ENCODE measurements at places on chromosomes 11 and 22.
A peak's percentile ranks its signal among the peaks of the same experiment; 100 is the strongest.

DNA sequence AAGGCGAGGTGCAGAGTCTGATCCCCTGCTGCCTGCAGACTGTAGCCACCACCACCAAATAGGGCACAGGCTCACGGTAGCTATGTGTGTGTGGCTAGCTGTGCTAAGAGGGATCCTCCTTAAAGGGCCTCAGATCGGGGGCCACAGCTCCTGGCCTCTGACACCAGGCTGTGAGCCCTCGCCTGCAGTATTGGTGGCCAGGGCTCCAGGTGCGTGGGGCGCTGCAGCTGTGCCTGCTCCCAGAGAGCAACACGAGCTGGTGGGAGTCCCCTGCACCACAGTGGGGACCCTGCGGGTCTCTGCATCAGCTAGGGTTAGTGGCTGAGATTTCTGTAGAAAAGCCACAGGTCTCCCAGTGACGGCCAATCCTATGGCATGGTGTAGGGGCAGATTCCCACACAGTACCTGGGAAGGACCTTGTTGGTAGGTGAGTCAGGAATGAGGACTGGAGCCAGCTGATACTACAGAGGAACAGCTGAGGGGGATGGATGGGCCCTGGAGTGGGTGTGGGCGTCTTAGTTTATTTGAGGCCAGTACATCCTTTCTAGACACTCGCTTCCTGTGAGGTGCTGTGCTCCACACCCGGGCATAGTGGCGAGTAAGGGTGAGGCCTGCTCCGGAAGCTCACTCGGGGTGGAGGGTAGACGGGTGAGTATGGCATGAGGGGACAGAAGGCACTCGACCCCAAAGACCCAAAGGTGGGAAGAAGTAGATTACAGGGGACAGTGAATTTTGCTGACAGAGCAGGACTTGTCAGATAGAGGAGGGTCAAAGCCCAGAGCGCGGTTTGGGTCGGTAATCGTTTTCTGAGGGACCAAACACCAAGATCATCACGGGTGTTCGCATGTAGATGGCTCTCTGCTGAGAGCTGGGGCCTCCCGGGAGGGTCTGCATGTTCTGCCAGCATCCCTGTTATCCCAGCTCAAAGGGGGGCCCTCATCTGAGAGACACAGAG, 212.5 kb downstream of the TBC1D22A start:
- H3K27ac ChIP-seq, result no peak overlapping the region
- DNase-seq, result no peak
- H3K36me3 ChIP-seq, result peaks cover 33% of the 10 kb centered on the region
- H3K4me1 ChIP-seq, result peaks cover 9% of the 10 kb centered on the region

DNA sequence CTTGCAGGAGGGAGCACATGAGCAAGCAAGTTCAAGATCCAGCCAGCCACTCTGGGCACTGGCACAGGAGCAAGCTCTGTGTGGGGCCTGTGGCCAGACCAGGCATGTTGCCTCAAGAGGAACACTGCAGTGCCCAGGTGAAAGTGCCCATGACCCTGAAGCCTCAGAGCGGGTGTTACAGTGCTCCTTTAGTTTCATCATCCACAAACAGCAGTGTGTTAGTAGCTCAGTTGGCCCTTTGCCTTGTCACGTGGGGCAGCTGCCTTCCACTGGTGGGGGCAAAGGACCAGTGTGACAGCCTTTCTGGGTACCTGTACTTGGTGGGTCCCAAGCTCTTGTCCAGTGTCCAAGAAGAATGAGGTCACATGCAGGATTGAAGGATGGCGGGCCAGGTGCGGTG, 3.0 kb upstream of the EI24 start:
- no peak overlapping the region for H3K27ac ChIP-seq
- peaks cover 16% of the 10 kb centered on the region for H3K4me1 ChIP-seq
- H3K4me3 ChIP-seq, result no peak overlapping the region
- no peaks in the 10 kb centered on the region for H3K36me3 ChIP-seq
- DNase-seq, result no peak
- no peaks in the 10 kb centered on the region for H3K27me3 ChIP-seq

- no peak overlapping the region for H3K4me3 ChIP-seq
- no peaks in the 10 kb centered on the region for H3K4me1 ChIP-seq
- no peak overlapping the region for H3K27ac ChIP-seq
- peaks cover 10% of the 10 kb centered on the region for H3K27me3 ChIP-seq
- no peaks in the 10 kb centered on the region for H3K36me3 ChIP-seq
Observed at GRCh38 chr11:126956635-126957034, 43.9 kb downstream of the KIRREL3 start.

DNA sequence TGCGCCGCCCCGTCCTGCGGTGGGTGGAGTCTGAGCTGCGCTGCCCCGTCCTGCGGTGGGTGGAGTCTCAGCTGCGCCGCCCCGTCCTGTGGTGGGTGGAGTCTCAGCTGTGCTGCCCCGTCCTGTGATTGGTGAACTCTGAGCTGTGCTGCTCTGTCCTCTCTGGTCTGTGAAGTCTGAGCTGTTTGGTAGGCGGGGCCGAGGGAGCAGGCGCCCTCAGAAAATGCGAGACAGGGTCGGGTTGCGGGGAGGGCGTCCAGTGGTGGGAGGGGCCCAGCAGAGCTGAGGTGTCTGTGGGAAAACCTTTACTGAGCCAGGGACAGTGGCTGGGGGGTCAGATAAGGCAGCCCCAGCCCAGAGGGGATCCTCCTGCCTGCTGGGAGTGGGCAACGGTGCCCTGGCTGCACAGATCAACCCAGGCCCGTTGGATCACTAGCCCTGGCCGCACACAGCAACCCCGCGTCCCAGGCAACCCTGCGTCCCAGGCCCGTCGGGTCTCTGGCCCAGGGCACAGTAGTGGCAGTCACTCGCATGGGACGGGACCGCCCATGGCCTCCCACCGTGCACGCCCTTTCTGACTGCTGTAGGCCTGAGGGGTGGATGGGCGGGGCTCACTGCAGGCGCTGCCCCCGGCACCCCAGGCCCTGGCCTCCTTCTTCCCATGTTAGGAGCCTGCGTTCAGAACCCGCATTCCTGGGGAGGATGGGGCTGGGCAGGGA, 22.8 kb downstream of the BRSK2 start:
- no peaks in the 10 kb centered on the region for H3K27me3 ChIP-seq
- H3K36me3 ChIP-seq, result no peaks in the 10 kb centered on the region
- H3K4me1 ChIP-seq, result no peaks in the 10 kb centered on the region
- no peak overlapping the region for H3K27ac ChIP-seq
- no peak for DNase-seq
- H3K4me3 ChIP-seq, result no peak overlapping the region

DNA sequence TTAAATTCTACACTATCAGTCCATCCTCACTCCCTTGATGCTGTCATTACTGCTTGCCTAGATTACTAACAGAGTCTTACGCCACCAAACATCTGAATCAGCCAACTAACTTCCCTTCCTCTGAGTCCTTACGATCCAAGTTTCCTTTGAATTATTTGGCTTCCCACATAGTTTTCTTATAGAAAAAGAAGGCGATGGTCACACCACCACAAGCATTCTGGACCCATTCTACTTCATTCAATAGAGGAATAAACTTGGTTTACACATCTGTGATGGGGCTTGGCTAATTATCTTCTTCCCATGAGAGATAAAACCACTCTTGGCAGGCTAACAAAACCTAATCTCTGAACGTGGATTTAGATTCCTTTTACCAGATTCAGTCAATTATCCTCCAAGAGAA, 35.0 kb downstream of the INTS4 start:
- DNase-seq, result no peak
- no peaks in the 10 kb centered on the region for H3K27me3 ChIP-seq
- H3K4me1 ChIP-seq, result no peaks in the 10 kb centered on the region
- peaks cover 22% of the 10 kb centered on the region for H3K36me3 ChIP-seq
- H3K27ac ChIP-seq, result peak overlapping the region; percentile 35

DNA sequence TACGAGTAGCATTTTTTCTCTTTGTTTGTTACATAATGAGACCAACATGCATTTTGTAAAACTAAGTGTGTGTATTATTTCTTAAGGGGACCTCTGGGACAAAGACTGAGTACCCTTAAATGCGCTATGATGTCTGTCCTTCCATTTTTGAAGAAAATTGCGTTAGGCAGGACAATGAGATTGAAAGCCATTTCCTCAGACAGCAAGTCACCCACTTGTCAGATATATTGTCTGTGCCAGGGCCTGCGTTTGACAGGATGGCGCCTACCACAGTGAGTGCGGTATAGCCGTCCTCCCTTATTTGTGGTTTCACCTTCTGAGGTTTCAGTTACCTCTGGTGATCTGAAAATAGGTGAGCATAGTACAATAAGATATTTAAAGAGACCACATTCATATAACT, 2.2 kb downstream of the AP2A2 start:
- H3K4me1 ChIP-seq, result peaks cover 21% of the 10 kb centered on the region
- DNase-seq, result no peak
- H3K27ac ChIP-seq, result no peak overlapping the region
